ENCODE measurements at places on chromosomes 2 and 18.

DNA sequence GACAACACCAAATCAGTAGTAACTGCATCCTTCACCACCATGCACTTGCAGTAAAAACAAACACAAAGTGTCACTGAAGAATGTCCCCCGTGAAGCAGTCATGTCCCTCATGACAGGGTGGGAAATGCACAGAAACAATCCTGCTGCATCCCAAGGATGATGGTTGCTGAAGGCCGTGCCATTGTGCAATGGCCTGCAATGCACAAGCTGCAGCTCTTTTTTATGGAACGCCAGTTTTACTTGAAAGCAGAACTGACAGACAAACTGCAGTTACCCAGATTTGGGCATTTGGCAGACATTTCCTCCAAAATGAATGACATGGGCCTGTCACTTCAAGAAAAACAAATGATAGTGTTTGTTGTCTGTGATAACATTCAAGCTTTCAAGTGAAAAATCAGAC lies 2.4 kb upstream of the CHST10 start:
- no peak for DNase-seq

DNA sequence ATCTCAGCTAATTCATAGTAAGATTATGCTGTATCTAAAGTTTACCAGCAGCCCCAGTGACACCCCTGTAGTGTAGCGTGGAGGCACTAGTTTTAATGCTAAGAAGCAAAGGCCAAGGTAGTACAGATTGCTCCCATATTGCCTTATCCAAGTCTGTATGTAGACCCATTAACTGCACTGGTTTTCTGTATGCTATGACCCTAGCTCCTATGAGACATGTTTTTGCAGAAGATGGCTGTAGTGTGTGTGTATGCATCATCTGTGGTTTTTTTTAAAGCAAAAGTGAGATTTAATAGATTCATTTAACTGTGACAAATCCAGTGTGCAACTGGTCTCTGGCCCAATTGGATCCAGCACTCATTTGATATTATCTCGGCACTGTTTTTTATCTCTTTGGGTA lies 86.5 kb downstream of the HAUS1 start:
- peak; percentile 22 for DNase-seq

- peak; percentile 43 for DNase-seq
Observed at GRCh38 chr2:133843091-133843490, 274.8 kb upstream of the NCKAP5 start.

DNA sequence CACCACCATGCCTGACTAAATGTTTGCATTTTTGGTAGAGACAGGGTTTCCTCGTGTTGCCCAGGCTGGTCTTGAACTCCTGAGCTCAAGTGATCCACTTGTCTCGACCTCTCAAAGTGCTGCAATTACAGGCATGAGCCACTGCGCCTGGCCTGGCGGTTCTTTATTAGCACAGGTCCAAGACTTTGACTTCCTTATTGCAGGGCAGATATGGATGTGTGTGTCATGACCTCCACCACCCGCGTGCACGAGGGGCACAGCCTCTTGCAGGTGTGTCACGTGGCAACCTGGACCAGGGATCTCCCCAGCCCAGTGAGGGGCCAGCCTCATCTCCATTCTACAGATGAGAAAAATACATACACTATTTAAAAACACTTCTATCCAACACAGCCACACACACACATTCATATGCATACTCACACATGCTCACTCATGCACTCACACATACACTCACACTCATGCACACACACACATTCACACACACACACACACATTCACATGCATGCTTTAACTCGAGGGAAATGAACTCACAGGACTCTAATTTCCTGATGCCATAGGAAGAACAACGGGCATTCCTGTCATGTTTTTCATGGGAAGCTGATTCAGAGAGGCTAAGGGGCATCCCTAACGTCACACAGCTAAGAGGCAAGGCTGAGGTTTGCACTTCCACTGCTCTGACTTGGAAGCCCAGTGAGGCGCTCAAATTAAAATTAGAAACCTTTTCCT lies 38.8 kb downstream of the RRM2 start:
- peak; percentile 69 for DNase-seq

DNA sequence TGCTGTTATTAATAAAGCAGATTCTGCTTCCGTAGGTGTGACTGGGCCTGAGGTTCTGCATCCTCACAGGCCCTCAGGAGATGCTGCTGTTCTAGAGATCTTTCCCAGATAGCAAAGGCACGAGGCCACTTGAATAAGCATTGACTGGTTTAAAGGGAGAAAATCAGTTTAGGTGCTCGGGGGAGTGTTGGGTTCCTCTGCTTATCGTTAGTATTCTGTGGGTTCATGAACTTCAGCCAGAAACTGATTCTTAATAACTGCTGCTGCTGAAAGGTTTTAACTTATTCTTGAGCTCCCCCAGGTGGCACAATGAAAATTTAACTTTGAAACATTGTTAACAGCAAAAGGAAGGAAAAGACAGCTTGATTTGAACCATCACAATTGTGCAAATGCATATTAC lies 56.9 kb downstream of the ITGA6 start:
- peak; percentile 30 for DNase-seq

GRCh38 chr2:224924631-224925030 lies 117.6 kb downstream of the DOCK10 start:
- no peak for DNase-seq

GRCh38 chr18:3148930-3149535 lies 70.7 kb downstream of the MYOM1 start:
- DNase-seq = peak; percentile 84

- DNase-seq = no peak
Observed at GRCh38 chr18:23852236-23853045, 162.1 kb upstream of the TTC39C start.
